ENCODE measurements at places on chromosomes 11 and 22. TPM values are rescaled to one million over a fixed set of nuclear protein-coding genes. Genes with fewer than 3 reads are reported as not detected.

DNA sequence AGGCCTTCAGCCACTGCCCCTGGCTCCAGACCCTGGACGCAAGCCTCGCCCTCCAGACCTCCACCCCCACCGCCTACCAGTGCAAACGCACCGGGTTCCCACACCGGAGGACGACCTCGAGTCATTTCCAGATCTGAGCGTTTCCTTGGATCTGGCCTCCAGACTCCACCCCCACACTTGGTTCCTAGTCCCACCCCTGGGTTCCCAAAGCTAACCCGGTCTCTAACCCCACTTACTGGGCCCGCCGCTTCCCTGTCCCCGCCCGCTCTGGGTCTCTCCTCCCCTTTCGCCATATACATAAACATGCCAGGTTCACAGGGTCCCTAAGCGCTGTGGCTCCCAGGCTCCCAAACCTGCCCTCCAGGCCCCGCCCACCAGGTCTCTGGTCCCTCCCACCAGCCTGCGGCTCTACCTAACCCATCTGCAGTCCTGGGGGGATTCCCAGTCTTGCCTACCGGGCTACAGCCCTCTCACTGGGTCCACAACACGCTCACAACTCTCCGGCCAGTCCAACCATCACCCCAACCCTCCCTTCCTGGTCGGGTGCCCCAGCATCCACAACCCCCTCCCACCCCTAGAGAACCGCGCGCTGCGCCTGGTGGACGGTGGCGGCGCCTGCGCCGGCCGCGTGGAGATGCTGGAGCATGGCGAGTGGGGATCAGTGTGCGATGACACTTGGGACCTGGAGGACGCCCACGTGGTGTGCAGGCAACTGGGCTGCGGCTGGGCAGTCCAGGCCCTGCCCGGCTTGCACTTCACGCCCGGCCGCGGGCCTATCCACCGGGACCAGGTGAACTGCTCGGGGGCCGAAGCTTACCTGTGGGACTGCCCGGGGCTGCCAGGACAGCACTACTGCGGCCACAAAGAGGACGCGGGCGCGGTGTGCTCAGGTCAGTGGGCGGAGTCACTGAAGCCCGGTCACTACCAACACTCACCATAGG is 36.7 kb downstream of the CD6 start:
- peak; percentile 88 for DNase-seq

GRCh38 chr11:69156235-69156639 is 502 bp downstream of the SMIM38 start:
- no peak for DNase-seq

DNA sequence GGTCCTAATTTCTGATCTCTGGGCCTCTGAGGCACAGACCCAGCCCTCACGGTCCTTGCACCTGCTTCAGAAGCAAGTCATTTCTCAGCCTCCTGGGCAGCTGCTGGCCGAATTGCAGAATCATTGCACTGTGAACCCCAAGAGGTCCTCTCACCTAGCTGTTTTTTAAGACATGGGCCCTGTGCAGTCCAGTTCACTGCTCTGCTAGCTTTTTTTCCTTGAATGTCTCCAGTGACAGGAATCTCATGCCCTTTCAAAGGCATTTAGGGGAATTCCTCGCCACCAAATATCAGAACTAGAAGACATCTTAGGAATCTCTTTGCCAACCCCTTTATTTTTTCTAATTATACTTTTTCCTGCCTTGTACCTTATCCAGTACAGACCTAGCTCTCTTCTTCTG is 35.6 kb upstream of the TP53I11 start:
- no peak for DNase-seq

The MS4A15 gene
- not detected for total RNA-seq

- DNase-seq = peak; percentile 38
Observed at GRCh38 chr11:63779039-63779438, 10.5 kb upstream of the ZFTA start.

The C22orf31 gene
- total RNA-seq = not detected

The FOLH1 gene
- not detected for total RNA-seq

The CSTPP1 gene
- total RNA-seq = 31.5 TPM

GRCh38 chr11:110200241-110200640 is 96.2 kb downstream of the RDX start:
- DNase-seq = peak; percentile 31
